ENCODE measurements at places on chromosomes 2 and 18. TPM values are rescaled to one million over a fixed set of nuclear protein-coding genes. Genes with fewer than 3 reads are reported as not detected.

The KCNJ3 gene
- total RNA-seq, result 3.3 TPM

The POTEJ gene
- total RNA-seq, result 1.1 TPM

DNA sequence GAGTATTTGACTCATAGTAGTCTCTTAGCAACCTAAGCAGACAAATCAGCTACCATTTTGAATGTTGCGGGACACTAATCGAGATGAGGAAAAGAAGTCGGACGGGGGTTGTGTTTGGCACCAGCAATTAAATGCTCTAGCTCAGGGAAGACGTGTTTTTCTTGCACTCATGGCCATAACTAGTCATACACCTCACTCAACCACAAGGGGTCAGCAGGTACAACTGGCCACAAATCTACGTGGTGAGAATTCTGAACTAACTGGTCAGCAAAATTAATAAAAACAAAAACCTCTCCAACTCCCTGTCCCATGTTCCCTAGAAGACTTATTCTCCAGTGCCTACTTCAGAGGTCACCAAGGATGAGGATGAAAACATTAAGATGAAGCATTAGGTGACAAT, 1467.8 kb downstream of the DPP10 start:
- no peak overlapping the region for H3K27ac ChIP-seq
- H3K36me3 ChIP-seq, result no peaks in the 10 kb centered on the region
- peaks cover 6% of the 10 kb centered on the region for H3K4me1 ChIP-seq
- H3K27me3 ChIP-seq, result no peaks in the 10 kb centered on the region
- peak; percentile 42 for DNase-seq

DNA sequence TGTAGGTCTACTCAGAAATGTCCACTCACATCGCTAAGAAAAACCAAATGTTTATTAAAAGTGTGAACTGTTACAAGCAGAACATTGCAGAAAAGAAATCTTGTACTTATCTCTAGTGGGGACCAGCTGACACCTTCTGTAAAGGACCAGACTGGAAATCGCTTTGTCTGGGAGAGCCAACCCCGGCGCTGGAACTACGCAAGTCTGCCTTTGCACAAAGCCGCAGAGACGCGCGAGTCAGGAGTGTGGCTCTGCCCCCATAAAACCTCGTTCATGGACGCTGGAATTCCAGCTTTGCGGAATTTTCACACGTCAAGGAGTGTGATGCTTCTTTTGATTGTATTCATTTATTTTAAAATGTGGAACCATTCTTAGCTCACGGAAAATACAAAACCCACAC, 141.9 kb upstream of the SALL3 start:
- no peak overlapping the region for H3K4me3 ChIP-seq
- no peak overlapping the region for H3K27ac ChIP-seq
- H3K4me1 ChIP-seq, result no peaks in the 10 kb centered on the region
- no peaks in the 10 kb centered on the region for H3K36me3 ChIP-seq
- H3K27me3 ChIP-seq, result no peaks in the 10 kb centered on the region

- no peak for DNase-seq
- H3K36me3 ChIP-seq, result no peaks in the 10 kb centered on the region
- no peak overlapping the region for H3K27ac ChIP-seq
- no peaks in the 10 kb centered on the region for H3K27me3 ChIP-seq
Observed at GRCh38 chr2:144675731-144676130, 155.8 kb upstream of the ZEB2 start.

DNA sequence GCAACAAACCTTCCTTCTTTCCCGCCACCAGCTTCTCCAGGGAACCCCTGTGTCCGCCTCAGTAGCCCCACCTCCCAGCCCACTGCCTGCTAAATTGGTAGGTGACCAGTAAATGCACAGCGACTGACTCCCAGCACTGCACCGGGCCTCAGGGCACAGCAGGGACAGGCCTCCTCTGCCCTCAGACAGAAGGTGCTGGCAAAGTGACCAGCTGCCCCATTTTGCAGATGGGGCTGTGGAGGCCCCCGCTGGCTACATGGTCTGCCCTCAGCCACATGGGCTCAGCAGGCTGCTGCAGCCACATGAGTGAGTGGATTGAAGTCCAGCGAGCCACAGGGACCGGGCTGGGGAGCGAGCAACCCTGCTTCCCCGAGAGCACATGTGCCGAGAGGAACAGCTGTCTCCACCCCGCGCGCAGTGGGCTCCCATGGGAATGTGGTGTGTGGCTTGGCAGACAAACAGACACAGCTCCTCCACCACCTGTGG, 7.8 kb upstream of the NPPC start:
- no peaks in the 10 kb centered on the region for H3K4me1 ChIP-seq
- peak; percentile 54 for DNase-seq
- no peak overlapping the region for H3K4me3 ChIP-seq
- H3K27ac ChIP-seq, result no peak overlapping the region
- no peaks in the 10 kb centered on the region for H3K36me3 ChIP-seq
- H3K27me3 ChIP-seq, result peaks cover 12% of the 10 kb centered on the region

DNA sequence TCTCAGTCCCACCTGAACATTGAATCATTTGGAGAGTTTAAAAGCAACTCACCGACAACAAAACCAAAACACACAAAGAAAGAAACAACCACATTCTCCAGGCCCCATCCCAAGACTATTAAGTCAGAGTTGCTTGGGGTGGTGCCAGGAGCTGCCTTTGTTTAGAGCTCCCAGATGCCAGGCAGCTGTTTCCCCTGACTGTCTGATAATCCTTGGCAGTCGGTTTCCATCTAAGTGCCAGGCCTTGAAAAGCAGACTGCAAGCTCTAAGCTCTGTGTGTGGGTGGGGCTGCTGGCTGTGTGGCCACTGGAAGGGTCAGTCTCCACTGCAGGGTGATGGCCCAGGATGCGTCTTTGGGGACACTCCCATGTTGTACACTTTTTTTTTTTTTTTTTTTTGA, 255.3 kb upstream of the AGAP1 start:
- peak; percentile 95 for DNase-seq
- H3K36me3 ChIP-seq, result no peaks in the 10 kb centered on the region
- H3K27ac ChIP-seq, result no peak overlapping the region
- no peaks in the 10 kb centered on the region for H3K27me3 ChIP-seq

The SIX3 gene
- not detected for total RNA-seq

DNA sequence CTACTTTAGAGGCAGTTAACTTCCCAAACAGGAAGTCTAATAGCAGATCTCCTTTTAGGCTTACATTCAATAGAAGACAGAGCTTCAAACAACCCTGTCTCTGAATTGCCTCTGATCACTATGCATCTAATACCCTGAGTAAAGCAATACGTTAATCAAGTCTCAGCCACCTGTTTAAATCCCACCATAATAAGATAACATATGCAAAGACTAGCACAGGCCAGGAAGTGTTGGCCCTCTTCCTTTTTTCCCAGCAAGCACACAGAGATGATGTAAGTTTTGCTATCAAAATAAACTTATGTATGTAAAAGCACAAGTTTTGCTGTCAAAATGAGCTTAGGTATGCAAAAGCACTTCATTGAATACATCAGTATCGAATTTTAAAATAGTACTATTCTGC, 385.5 kb downstream of the RND3 start:
- no peaks in the 10 kb centered on the region for H3K36me3 ChIP-seq
- DNase-seq, result no peak
- H3K27ac ChIP-seq, result no peak overlapping the region
- no peak overlapping the region for H3K4me3 ChIP-seq
- H3K4me1 ChIP-seq, result no peaks in the 10 kb centered on the region

DNA sequence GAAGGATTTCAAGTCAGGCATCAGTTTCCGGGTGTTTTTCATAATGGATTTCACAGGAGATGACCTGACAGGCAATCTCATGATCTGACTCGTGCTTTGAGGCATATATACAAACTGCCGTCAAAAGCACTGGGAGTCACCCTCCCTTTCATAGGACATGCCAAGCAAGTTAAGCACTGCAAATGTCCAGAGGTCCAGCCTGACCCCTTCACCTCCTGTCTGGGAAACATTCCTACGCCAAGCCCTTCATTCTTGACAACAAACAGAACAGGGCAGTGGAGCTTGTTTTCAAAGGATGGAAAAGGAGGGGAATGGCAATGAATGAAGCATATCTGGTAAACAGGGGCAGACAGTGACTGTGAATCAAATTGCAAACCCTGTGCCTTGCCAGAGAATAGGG, 963.6 kb downstream of the BCL11A start:
- DNase-seq, result no peak
- no peak overlapping the region for H3K4me3 ChIP-seq
- H3K27me3 ChIP-seq, result no peaks in the 10 kb centered on the region
- H3K36me3 ChIP-seq, result no peaks in the 10 kb centered on the region
- H3K27ac ChIP-seq, result peak overlapping the region; percentile 67

DNA sequence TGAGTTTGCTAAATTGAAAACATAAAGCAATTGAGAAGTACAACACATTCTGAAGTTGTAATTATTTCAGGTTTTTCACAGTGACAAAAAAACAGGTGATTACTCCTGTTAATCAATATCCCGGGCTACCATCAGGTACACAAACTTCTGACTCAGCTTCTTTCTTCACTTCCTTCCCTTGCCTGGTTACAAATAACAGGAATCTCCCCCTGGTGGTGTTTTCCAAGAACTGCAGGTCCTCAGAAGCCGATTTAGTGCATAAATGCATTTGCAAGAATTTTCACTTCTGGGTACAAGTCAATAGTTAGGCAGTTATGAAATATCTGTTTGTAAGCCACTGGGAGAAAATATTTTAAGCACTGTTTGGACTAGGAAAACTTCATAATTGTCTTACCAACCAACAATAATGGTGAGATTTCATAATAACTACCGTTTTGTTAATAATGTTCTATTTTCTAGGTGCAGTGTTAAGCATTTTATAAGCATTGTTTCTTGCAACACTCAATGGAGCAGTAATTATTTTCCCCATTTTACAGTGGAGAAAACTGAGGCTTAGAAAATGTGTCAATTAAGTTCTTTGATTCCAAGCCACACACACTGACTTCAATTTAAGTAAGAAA, 12.4 kb upstream of the GMCL1 start:
- H3K36me3 ChIP-seq, result no peaks in the 10 kb centered on the region
- peaks cover 14% of the 10 kb centered on the region for H3K4me1 ChIP-seq
- H3K27me3 ChIP-seq, result no peaks in the 10 kb centered on the region
- no peak overlapping the region for H3K27ac ChIP-seq
- H3K4me3 ChIP-seq, result no peak overlapping the region
- DNase-seq, result peak; percentile 85

GRCh38 chr2:9328931-9329330, 94.4 kb downstream of the ITGB1BP1 start:
- H3K27ac ChIP-seq, result no peak overlapping the region
- peaks cover 53% of the 10 kb centered on the region for H3K4me1 ChIP-seq
- peak; percentile 46 for DNase-seq
- no peaks in the 10 kb centered on the region for H3K27me3 ChIP-seq

DNA sequence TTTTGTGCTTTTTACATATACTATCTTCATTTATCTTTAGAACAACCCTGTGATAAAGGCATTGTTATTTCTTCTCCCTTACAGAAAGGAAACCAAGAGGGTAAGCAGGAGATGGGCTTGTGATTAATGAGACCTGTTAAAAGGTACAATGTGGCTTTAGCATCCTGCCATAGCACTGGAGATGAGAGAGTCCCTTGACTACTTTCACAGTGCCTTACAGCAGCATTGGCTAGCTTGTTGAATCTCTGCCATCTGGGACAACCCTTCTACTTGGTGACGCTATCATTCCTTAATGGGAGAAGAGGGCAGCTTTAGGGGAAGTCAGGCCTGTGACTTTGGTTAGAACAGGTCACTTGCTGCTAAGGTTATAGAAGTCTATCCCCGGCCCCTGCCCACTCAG, 68.1 kb upstream of the LYPD6B start:
- H3K27ac ChIP-seq, result no peak overlapping the region
- no peaks in the 10 kb centered on the region for H3K36me3 ChIP-seq
- peaks cover 11% of the 10 kb centered on the region for H3K4me1 ChIP-seq

DNA sequence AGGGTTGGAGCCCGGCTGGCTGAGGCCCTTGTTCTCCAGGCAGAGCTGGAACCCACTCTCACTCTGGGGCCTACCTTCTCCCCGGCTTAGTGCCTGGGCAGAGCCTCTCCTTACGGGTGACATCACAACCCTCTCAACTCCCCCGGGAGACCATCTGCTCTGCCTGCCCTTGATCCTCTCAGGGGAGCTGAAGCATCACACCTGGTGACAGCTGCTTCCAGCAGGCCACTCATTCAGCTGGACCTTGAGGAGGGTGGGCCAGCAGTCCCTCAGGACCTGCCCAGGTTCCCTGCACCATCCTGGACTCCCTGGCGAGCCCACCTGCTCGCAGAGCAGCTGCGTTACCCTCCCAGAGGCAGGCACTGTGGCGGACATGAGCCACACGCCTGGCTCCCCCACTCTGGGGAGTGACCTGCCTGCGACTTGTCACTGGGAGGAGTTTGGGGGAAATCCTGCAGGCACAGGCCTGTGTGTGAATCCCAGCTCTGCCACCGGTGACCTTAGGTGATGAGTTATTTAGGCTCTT, 13.1 kb downstream of the HS6ST1 start:
- peaks cover 23% of the 10 kb centered on the region for H3K4me1 ChIP-seq
- no peaks in the 10 kb centered on the region for H3K27me3 ChIP-seq
- no peaks in the 10 kb centered on the region for H3K36me3 ChIP-seq
- H3K27ac ChIP-seq, result peak overlapping the region; percentile 65
- DNase-seq, result no peak

The PARD3B gene
- total RNA-seq, result 8.5 TPM

GRCh38 chr2:172113617-172114016, 10.9 kb upstream of the DLX2 start:
- DNase-seq, result no peak
- no peaks in the 10 kb centered on the region for H3K4me1 ChIP-seq
- no peak overlapping the region for H3K27ac ChIP-seq
- no peaks in the 10 kb centered on the region for H3K36me3 ChIP-seq
- no peak overlapping the region for H3K4me3 ChIP-seq
- peaks cover 33% of the 10 kb centered on the region for H3K27me3 ChIP-seq

GRCh38 chr2:191150600-191151330, at the start of gene STAT4:
TSS of gene STAT4 (minus strand) at chr2:191150994. CDS start at chr2:191148203, 2,791 bp downstream.
- peak; percentile 66 for DNase-seq
- H3K4me3 ChIP-seq, result peak within 1 kb of the TSS; percentile 45
- no peaks in the 10 kb centered on the region for H3K36me3 ChIP-seq
- H3K4me1 ChIP-seq, result peaks cover 12% of the 10 kb centered on the region
- peaks cover 30% of the 10 kb centered on the region for H3K27me3 ChIP-seq

The SH3RF3 gene
- total RNA-seq, result 1.4 TPM

GRCh38 chr18:57801761-57802212, 1.3 kb downstream of the ATP8B1 start:
- DNase-seq, result no peak
- peaks cover 82% of the 10 kb centered on the region for H3K27me3 ChIP-seq
- H3K27ac ChIP-seq, result no peak overlapping the region
- peak overlapping the region; percentile 53 for H3K4me3 ChIP-seq
- H3K4me1 ChIP-seq, result no peaks in the 10 kb centered on the region

DNA sequence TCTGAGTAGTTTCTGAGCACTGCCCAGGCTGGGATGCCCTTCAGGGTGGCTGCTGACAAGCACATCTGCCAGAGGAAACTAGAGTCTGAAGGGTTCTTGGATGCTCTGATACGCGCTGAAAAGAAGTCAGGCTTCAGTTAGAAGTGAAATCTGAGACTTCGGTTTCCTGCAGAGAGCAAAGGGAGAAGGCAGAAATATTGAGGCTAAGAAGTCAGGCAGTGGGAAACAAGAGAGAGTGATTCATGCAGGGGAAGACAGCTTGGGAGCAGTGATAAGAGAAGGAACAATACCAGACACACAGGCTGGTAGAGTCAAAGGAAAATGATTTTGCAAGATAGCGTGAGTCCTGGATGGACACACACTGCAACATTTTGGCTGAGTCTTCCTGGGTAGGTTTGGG, 51.0 kb upstream of the BOD1L2 start:
- no peak overlapping the region for H3K4me3 ChIP-seq
- no peak overlapping the region for H3K27ac ChIP-seq
- H3K36me3 ChIP-seq, result no peaks in the 10 kb centered on the region
